Fibroblast of villous mesenchyme (primary cell): ENCODE measurements at places on chromosomes 11 and 22. TPM values are rescaled to one million over a fixed set of nuclear protein-coding genes. Genes with fewer than 3 reads are reported as not detected.

Gene SYT7
- total RNA-seq = 0.43 and 2.6 TPM in 2 replicates

Gene C11orf86
- total RNA-seq = not detected in 2 replicates

Gene OR51B5
- total RNA-seq = 0.32 and 0.43 TPM in 2 replicates

Gene UCP2
- total RNA-seq = 2.6 and 6.1 TPM in 2 replicates

Gene OR5A1
- not detected in 2 replicates for total RNA-seq

Gene FOLH1
- total RNA-seq = not detected in 2 replicates

Gene CCDC86
- 11.2 and 13.5 TPM in 2 replicates for total RNA-seq

Gene MS4A7
- not detected in 2 replicates for total RNA-seq

Gene LGALS12
- total RNA-seq = not detected in 2 replicates

Gene DCDC1
- total RNA-seq = under 0.01 and 0.43 TPM in 2 replicates

Gene STK33
- total RNA-seq = 2.9 and 5.6 TPM in 2 replicates

Gene OTOG
- not detected in 2 replicates for total RNA-seq

DNA sequence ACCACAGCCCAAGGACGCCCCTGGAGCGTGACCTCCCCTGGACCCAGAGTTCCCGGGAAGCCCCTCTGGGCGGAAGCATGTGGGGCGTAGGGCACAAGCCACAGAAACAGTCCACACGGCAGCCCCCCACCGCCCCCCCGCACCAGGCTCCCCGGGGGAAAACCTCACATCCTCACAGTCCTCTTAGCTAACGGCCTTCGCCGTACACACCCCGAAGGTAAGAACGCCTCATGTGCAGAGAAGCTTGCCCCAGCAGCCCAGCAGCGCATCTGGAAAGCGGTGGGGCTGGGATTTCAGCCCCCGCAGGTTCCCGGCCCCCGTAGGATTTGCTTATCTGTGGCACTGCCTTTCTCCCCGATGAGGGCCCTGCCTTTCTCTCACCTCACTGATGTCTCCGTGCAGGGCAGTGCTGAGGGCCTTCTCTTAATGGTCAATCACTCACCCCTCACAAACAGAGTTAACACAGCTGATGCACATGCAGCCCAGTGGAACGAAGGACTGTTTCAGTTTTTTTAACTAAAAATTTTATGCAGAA lies 309.2 kb downstream of the BRD1 start:
- DNase-seq = no peak

GRCh38 chr11:504053-504993 lies 2.7 kb downstream of the RNH1 start:
- peak; percentile 50 for DNase-seq

GRCh38 chr11:110130642-110131238 lies 37.5 kb downstream of the ZC3H12C start:
- no peak for DNase-seq

DNA sequence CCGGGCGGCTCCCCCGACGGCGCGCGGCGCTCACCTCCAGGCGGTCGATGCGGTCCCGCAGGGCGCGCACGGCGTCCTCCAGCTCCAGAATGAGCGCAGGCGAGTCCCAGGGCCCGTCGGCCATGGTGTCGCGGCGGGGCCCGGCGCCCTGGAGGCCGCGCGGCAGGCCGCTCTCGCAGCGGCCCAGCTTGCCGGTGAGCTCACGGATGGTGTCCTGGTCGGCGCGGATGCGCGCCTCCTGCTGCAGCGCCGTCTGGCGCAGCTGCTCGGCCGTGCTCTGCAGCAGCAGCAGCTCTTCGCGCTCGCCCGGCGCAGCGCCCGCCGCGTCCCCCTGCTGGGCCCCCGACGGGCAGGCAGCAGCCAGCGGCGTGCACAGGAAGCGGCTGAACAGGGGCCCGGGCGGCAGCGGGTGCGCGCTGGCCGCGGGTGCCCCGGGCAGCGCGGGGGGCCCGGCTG lies 599 bp downstream of the NPTXR start:
- DNase-seq = peak; percentile 73

DNA sequence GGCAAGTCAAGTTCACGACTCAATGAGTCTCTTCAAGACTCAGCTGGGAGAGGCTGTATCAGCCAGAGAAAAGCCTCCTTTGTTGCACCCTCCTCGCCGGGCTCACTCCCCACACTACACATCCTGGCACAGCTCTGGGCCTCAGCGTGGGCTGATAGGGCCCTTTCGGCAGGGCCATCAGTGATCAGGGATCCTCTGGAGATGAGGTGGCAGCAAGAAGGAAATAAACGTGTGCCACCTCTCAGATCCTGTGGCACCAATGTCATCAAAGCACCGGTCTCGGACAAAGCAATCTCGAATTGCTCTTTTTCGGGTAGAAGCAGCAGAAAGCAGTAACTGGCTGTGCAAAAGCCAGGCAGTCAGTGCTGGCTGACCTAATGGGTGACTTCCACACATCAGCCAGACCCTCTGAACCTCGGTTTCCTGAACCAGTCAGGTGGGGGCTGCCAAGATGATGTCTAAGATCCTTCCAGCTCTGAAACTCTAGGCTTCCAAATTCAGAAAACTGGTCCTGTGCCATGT lies 2.1 kb downstream of the EHD1 start:
- no peak for DNase-seq

DNA sequence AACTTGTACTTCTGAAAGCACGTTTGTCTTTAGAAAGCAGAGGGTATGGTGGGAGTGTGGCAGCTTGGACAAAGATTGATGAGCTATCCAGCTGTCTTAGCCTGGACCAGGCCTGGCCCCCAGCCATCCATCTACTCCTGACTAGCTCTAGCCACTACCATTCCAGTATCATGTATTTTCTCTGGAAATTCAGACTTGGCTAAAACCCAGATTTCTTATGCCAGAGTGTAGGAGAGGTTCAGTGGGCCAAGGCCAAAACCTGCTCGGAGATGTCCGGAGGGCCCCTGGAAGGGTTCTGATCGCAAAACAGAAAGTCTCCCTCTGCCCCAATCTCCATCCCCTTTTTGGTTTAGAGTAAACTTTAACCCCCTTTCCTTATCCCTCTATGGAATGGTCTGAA lies 24.8 kb upstream of the MTCH2 start:
- DNase-seq = no peak

GRCh38 chr11:45037434-45038005 lies 86.8 kb upstream of the TP53I11 start:
- DNase-seq = no peak

DNA sequence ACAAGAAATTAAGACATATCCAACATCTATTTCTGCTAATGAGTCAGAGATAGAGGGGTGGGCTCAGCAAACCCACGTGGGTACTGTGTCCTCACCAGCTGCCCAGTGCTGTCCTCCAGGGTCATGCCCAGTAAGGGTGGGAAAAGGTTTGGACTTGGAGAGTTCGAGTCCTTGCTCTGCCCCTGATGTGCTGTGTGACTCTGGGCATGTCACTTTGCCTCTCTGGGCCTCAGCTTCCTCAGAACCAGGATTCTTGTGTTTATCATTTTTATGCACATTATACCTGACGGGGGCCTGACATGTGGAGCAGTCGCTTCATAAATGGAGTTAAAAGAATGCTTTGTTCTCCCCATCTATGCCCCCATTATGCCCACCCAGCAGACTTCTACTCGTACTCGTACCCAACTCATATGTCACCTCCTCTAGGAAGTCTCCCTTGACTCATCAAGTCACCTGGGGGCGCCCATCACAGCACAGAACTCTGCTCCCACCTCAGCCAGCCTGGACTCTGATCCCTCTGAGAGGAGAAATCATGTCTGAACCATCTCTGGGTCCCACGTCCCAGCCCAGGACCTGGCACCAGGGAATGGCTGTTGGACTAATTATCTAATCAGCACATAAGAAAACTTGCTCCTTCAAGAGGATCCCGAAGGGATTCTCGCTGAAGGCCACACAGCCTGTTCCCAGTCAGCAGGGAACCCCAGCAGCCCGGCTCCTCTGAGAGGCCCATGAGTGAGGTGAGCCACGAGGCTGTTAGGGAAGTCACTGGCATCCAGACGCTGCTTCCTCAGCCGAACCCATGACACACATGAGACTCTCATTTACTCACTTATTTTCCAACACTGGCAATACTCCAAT lies 38.7 kb upstream of the TSKU start:
- DNase-seq = peak; percentile 26

GRCh38 chr11:119155733-119156492 lies 7.1 kb downstream of the ABCG4 start:
- peak; percentile 24 for DNase-seq

DNA sequence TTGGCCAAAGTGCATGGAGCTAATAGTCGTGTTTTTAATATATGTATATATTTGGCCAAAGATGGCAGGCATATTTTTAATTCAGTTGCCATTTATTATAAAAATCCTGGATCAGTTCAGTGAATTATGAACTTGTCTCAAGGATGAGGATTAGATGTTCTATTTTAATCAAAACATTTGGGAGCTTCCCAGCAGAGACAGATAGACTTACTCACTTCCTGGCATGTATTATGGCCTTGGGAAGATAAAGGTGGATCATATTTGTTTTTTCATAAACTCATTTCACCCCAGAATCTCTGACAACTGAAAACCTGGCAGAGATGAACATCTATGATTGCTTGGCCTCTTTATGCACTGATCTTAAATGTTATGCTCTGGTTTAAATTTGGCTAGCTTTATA lies 148.8 kb downstream of the NCAM1 start:
- DNase-seq = peak; percentile 64

DNA sequence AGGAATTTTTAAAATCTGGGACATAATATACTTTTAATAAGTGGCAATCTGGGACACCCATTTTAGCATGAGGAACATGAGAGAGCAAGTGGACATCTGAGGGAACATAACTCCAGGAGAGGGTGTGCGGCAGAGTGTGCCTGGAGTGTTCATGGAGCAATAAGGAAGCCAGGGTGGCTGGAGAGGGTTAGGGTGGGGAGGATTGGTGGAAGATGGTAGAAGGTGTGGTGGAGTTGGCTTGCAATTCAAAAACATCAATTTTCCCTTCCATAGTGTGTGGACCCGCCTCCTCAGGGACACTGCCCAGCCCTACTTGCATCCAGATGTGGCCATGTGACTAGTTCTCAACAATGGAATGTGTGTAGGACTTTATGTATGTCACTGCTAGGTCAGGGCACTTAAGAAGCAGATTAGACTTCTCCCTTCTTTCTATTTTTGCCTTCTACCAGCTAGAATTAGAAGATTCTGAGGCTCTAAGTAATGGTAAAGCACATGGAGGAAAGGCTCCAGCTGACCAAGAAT lies 4.4 kb upstream of the DENND5A start:
- peak; percentile 30 for DNase-seq

DNA sequence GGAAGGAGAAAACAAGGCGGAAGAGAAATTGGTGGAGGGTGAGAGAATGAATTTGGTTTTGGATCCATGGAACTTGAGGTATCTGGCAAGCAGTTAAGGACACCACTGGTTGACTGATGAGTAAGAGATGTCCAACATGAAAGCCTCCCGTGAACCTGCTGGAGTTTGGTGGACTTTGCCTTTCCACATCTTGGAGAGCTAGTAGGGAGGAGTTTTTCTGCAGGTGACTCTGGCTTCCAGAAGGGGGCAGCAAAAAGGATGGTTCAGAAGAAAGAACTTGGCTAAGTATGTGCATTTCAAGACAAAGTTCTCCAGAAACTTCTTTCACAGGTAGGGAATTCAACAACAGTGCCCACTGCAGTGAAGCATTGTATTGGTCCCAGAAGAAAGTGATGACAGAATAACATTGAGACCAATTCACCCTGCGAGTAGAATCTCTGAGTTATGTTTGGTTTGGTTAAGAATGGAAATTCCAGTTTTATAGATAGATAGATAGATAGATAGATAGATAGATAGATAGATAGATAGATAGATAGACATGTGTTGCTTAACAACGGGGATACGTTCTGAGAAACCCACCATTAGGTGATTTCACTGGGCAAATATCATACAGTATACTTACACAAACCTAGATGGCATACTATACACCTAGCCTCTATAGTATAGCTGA lies 28.5 kb downstream of the DCDC1 start:
- DNase-seq = peak; percentile 39

- DNase-seq = no peak
Observed at GRCh38 chr11:60221181-60221580, 21.8 kb downstream of the MS4A4E start.

DNA sequence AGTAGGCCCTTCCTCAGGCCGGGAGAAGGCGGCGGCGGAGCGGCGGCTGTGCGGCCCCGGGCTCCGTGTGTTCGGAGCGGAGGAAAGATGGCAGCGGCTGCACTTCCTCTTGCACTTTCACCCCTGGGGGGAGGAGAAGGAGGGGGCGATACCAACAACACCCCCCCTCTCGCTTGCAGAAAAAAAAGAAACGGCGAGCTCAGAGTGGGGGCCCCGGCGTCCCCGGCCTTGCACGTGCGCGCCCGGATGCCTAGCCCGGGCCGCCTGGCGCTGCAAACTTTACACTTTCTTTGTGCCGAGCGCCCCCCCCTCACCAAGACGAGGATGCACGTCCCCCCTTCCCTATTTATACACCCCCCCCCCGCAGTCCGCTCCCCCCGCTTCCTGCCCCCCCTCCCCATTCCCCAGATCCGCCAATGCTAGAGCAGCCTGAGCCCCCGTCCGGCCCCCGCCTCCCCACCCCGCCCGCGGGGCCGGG lies at the start of gene PATZ1:
PATZ1 (minus strand) TSS at position 92 of the 478 bp plus-strand sequence. CDS start 744 bp downstream, outside the sequence.
- DNase-seq = peak; percentile 81

DNA sequence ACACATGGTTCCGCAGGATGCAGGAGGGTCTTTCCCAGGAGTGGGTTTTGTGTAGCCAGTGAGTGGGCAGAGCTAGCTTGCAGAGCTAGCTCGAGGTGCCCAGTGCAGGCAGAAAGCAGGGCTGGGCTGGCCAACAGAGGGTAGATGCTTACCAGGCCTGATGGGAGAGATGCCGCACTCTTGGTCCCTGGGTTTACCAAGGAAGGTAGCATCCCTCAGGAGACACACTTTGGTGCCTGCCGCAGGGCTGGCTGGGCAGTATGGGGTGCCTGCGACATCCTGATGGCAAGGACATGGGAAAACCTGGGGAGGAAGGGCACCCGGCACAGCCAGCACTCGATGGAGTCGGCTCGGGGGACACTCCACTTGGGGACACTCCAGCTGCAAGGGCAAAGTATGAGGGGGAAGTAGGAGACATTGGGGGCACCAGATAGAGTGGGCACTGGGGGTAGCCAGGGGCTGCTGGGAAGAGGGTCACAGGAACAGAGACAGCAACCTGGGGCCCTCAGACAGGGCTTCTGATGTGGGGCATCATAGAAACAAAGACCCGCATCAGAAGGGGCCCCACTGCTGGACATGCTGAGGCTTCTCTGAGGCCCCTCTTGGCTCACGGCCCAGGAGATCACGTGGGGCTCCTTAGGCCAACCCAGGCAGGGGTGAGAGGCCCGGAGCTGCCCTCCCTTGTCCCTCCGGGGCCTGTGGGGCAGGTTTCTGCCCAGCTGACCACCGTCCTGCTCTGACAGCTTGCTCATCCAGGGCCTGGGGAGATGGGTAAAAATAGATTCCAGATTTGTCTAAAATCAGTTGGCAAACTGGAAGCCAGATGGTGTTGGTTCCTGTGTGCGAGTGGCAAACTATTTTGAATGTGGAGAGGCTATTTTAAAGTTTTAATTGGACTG lies 89.8 kb downstream of the MORC2 start:
- DNase-seq = no peak

DNA sequence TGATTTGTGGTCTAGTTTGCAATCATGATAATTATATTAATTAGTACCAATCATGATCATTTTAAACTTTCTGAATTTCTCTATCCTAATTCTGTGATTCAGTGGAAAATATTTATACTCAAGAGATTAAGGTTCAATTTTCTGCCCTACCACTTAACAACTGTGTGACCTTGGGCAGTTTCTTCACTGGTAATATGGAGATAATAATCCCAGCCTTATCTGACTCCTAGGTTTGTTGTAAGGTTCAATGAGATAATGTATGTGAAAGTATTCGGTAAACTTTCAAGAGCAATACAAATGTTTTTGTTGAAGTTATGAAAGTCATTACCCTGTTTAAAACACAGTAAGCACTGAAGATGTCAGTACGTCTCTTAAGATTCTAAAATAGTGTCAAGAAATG lies 36.3 kb downstream of the CSTPP1 start:
- DNase-seq = no peak

GRCh38 chr11:75445315-75445953 lies 12.4 kb upstream of the KLHL35 start:
- peak; percentile 51 for DNase-seq

GRCh38 chr22:17035246-17035645 lies 27.2 kb upstream of the GAB4 start:
- no peak for DNase-seq
